Uterus (tissue), 4 donors: ENCODE measurements at places on chromosomes 2 and 18. TPM values are rescaled to one million over a fixed set of nuclear protein-coding genes. Genes with fewer than 3 reads are reported as not detected.
A peak's percentile ranks its signal among the peaks of the same experiment; 100 is the strongest.

GRCh38 chr2:6970976-6971480 lies 53.8 kb downstream of the RNF144A start:
- H3K27ac ChIP-seq = no peak overlapping the region
- no peak for DNase-seq
- no peaks in the 10 kb centered on the region for H3K36me3 ChIP-seq
- H3K27me3 ChIP-seq = no peaks in the 10 kb centered on the region
- H3K4me3 ChIP-seq = no peak overlapping the region

Gene SATB2
- total RNA-seq = 1.0 TPM

DNA sequence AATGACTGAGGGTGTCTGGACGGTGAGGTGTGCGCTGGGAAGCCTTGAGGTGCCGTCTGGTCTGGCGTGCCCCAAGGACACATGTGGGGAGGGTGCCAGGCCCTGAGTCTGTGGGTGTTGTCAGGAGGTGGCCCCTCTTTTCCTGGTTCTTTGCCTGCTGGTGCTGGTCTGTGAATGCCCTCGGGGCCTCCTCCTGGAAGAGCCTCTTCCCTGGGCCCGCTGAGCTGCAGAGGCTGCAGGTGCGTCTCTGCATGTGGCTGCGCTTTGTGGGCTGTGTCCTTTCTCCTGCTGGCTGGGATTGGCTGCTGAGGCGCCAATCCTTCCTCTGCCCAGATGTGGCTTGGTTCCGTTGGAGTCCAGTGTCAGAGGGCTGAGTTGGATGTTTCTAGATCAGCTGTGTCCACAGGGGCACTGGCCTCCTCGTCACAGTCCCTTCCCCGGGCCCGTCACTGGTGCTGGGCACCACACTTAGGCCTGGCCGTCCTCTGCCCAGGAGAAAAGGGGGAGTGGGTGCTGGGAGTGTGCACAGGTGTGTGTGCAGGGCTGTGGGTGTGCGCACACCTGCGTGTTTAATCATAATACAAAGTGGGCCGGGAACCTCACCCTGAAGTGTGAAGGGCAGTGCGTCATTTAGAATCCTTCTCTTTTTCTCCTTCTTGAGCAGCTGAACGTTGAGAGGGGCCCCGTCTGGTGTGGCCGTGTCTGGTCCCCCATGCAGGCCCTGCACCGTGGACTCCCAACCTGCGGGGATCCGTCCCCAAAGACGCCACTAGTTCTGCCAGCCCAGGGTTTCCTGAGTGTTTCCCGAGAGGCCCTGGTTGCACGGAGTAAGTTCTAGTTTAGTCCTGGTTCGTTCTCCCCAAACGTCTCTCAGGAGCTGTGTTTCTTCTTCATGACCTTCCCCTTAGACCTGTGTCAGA lies 35.5 kb downstream of the RTP5 start:
- H3K4me3 ChIP-seq = no peak overlapping the region
- H3K4me1 ChIP-seq = peaks cover 4% of the 10 kb centered on the region
- no peak overlapping the region for H3K27ac ChIP-seq
- no peaks in the 10 kb centered on the region for H3K27me3 ChIP-seq
- H3K36me3 ChIP-seq = no peaks in the 10 kb centered on the region

Gene EEF1B2
- total RNA-seq = 517 TPM

DNA sequence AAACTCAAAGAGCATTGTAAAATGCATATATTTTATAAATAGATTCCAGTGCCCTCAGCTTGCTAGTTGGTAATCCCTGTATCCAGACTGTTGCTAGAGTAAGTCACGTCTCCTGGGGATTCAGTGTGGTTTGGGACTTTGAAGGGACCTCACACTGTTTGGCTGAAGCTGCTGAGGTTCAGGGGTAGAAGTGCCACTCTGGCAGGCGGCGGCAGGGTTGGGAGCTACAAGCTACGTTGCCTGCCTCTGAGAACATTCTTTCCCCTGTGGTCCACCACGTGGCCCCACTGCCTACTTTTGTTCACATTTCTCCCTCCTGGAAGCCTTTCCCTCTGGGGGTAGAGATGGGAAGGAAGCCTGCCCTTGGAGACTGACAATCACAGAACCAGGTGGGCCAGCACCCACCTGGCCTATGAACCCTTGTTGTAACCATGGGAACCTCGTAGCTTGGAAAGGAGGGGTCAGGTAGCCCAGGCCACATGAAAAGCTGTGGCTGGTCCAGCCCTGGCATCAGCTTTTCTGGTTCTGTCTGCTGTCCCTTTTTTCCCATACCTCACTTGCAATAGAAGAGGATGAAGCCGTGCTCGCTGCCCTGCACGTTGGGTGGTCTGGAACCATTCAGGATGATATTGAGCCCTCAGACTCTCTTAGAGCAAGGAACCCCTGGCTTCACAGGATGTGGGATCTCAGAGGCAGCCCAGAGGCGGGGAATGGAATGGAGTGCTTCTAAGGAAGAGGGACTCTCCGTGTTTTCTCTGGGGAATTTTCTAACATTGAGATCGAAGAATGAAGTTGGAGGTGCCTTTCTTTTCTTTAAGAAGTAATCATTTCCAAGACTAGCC lies 2.9 kb downstream of the RNF144A start:
- no peaks in the 10 kb centered on the region for H3K27me3 ChIP-seq
- no peak for DNase-seq

Gene MPP4
- not detected for total RNA-seq

DNA sequence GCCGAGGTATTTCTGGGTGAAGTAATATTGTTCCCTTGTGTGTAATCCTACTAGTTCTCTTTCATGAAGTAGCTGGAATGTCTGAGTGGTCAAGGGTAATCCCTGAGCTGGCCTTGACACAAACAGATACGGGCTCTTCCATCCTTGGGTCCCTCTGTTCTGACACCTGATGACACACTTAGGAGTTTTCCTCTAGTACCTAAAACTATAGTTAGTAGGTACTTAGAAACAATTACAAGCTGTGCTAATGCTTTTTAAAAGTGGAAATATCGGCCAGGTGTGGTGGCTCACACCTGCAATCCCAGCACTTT lies 59.2 kb upstream of the IL1R1 start:
- no peak overlapping the region for H3K4me3 ChIP-seq
- no peaks in the 10 kb centered on the region for H3K27me3 ChIP-seq
- peak overlapping the region; percentile 3 for H3K27ac ChIP-seq
- DNase-seq = no peak
- H3K4me1 ChIP-seq = no peaks in the 10 kb centered on the region

- no peak overlapping the region for H3K27ac ChIP-seq
- H3K4me1 ChIP-seq = no peaks in the 10 kb centered on the region
- H3K4me3 ChIP-seq = no peak overlapping the region
Measured at GRCh38 chr2:205484764-205485163, 197.5 kb upstream of the NRP2 start.

GRCh38 chr2:171688129-171688465 lies 828 bp downstream of the DYNC1I2 start:
- H3K36me3 ChIP-seq = no peaks in the 10 kb centered on the region
- no peak for DNase-seq
- H3K27me3 ChIP-seq = no peaks in the 10 kb centered on the region
- H3K4me3 ChIP-seq = peak overlapping the region; percentile 78
- no peaks in the 10 kb centered on the region for H3K4me1 ChIP-seq

Gene RFX8
- total RNA-seq = 0.51 TPM
